ENCODE measurements at places on chromosomes 16 and 17.

DNA sequence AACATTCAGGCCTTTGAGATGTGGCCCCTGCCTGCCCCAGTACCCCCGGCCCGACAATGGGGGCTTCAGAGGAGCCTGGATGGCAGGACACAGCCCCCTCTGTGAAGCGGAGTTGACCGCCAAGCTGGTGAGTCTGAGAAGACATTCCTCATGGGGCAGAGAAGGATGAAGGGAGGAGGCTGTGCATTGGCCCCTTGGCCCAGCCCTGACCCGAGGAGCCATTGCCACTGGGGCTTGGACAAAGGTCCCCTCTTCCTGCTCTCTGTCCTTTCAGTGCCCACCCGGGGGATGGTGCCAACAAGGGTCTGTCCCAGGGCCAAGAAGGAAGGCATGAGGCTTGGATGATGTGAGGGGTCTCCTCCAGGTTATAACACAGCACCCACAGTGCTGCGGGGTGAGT lies 30.9 kb upstream of the PHB1 start:
- no peak for DNase-seq

- DNase-seq, result no peak
Measured at GRCh38 chr16:17759451-17760390, 289.0 kb upstream of the XYLT1 start.

DNA sequence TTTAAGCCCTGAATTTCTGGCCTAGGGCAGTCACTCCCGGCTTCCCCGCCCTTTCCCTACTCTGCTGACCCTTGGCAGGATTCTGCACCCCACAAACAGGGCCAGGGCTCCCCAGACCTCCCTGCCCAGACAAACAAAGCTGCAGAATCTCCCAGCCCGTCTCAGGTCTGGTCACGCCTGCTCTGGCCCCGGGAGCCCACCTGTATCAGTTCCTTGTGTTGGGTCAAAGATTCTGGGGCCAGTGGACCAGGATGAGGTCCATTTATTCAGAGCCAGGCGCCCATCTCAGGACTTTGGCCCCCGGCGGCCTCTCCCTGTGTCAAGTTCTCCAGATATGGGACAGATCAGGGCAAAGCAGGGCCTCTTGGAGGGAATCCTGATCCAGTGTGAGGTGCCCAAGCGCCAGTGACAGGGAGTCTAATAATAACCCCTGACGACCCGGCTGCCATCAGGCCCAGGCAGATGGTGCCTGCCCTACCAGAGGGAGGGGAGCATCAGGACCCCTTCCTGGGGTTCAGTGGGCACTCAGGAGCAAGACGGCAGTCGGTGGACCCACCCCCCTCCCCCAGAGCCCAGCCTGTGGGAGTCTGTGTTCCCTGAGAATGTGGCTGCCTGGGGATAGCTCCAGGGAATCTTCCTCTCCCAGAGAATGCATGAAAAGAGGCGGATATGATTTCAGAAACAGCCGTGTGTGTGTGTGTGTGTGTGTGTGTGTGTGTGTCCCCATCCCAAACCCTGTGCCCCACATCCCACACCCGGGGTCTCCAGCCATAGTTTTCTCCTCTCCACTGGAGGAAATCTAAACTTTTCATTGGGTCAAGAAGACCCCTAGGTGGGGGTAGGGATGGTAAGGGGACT lies 1.3 kb downstream of the TTYH2 start:
- no peak for DNase-seq

DNA sequence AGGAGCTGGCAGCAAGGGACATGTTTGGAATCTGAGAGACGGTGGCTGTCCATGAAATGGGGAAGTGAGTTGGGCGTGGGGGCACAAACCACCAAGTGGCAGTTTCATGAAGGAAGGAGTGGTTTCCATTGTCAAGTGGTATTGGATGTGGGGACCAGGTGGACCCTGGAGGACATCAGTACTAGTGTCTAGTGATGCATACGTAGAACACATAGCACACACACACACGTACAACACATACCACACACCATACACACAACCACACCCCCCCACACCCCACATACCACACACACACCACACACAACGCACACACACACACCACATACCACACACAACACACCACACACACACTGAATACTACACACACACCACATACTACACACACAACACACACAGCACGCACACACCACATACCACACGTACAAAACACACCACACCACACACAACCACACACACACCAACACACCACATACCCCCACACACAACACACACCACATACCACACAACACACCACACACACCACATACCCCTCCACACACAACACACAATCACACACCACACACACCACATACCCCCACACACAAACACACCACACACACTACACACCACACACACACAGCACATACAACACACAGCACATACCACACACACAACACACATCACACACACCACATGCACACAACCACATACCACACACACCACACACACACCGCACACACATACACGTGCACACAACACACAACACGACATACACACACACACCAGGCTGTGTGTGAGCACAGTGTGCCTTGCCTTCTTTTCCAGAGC lies 41.1 kb upstream of the GSE1 start:
- no peak for DNase-seq

- DNase-seq, result no peak
Measured at GRCh38 chr17:42453439-42453838, 5.2 kb upstream of the ATP6V0A1 start.

- DNase-seq, result no peak
Measured at GRCh38 chr17:50065056-50065455, 9.1 kb downstream of the ITGA3 start.

DNA sequence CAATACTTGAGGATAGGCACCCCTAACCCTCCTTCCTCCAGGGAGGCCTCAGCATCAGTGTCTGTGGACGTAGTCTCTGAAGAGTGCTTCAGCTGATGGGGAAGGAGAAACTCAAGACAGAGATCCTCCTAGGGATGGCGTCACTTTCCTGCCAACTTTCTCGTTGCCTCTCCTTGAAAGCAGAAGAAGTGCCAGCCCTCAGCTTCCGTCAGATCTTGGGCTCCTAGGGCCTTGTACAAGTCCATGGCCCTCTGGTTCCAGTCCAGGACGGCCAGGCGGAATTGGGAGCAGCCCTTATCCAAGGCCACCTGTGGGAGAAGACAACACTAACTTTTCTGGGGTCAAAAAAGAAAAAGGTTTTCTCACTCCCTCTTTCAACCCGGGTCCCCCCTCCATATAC lies 1.3 kb downstream of the SAT2 start:
- no peak for DNase-seq

- DNase-seq, result no peak
Measured at GRCh38 chr16:87172632-87173031, 144.6 kb downstream of the C16orf95 start.

GRCh38 chr16:51880776-51881175 lies 666.2 kb downstream of the TOX3 start:
- no peak for DNase-seq

Data from activated CD4-positive, alpha-beta T cell treated with anti-CD3 and anti-CD28 coated beads, Interleukin-2, amount 50 U/mL, for 48 hours (primary cell).